ENCODE measurements at places on chromosomes 2 and 18.

GRCh38 chr2:72035518-72036172, 112.0 kb downstream of the CYP26B1 start:
- no peak for DNase-seq

DNA sequence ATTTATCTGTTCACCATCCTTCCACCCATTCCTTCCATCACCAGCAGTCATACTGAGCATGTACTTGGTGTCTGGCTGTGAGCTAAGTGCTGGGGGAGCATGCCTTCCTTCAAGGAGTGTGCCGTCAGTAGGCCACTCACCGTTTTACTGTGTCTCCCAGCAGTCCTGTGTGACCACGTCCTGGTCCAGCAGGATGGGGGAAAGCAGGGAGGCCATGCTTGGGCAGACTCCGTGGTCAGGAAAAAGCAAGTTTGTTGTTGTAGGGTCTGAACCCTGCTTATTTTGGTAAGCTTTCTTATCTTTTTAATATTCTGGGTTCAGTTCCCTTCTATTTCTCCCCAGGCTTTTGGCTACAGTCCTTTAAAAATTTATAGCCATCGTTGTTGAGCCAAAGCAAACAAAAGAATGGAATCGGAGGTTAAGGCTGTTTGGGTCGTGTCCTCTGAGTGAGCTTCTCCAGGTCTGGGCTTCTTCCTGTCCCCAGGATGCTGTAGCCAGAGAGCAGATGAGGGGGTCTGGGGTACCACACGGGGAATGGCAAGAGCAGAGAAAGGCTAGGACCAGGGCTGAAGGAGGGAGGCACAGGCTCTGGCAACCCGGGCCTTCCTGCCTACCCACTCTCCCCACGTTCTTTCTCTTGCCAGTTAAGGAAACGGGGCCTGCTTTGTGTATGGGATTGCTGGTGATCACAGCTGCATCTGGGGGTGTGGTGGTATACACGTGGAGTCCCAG, 13.5 kb downstream of the SLC30A3 start:
- no peak for DNase-seq

- no peak for DNase-seq
Observed at GRCh38 chr2:234405462-234405861, 91.4 kb downstream of the ARL4C start.

DNA sequence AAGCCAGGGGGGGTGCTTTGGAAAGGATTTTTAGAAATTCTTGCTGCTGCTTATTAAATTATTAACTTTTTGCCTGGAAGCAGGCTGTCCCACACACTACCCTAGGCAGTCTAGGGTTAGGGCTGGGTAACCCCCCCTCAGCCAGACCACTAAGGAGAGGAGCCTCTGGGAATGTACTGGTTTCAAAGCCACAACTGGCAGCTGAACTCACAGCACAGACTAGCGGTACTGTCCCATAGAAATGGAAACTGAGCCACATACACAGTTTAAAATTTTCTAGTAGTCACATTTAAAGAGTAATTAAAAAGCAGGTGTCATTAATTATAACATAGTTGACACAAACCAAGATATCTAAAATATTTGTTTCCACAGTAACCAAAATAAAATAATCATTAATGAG, 50.1 kb downstream of the SPRED2 start:
- DNase-seq: no peak

DNA sequence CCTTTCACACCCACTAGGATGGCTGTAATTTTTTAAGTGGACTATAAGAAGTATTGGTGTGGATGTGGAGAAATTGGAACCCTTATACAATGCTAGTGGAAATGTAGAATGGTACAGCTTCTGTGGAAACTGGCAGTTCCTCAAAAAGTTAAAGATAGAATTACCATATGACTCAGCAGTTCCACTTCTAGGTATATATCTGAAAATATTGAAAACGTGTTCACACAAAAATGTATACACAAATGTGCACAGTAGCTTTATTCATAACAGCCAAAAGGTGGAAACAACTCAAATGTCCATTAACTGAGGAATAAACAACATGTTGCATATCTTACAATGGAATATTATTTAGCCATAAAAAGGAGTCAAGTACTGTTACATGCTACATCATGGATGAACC, 17.7 kb downstream of the TANK start:
- no peak for DNase-seq

GRCh38 chr18:11091746-11092145, 57.6 kb downstream of the PIEZO2 start:
- no peak for DNase-seq

DNA sequence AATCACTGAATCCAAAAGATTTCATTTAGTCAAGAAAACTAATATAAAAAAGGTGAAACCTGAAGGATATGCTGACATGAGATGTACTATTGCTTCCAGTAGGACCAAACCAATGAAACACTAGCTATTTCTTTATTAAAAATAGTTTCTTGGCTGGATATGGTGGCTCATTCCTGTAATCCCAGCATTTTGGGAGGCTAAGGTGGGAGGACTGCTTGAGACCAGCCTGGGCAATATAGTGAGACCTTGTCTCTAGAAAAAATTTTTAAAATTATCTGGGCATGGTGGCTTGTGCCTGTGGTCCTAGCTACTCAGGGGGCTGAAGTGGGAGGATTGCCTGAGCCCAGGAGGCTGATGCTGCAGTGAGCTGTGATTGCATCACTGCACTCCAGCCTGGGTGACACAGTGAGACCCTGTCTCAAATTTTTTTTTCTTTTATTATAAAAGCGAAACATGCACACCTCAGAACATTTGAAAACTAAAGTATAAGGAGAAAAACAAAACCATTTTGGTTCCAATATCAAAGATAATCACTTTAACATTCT, 266.2 kb downstream of the TGIF1 start:
- DNase-seq: no peak

DNA sequence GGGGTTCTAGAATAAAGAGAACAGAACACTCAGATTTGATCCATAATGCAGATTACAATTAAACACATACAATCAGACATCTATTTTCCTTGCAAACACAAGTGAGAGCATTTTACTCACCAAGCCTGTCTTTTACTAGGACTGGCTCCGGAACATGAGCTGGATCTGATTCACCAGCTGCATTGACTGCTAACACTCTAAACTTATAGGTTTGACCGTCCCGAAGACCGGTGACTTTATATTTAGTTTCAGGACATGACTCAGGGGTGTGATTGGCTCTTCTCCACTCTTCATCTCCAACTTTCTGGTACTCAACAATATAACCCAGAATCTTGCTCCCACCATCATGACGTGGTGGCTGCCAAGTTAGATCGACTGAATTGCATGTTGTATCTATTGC, 112.4 kb downstream of the PLEKHA3 start:
- DNase-seq: no peak
